ENCODE measurements at places on chromosomes 3 and 15. TPM values are rescaled to one million over a fixed set of nuclear protein-coding genes. Genes with fewer than 3 reads are reported as not detected.

GRCh38 chr3:113094337-113095221 is 103.8 kb downstream of the GTPBP8 start:
- H3K4me1 ChIP-seq = no peaks in the 10 kb centered on the region
- H3K36me3 ChIP-seq = no peaks in the 10 kb centered on the region
- no peak overlapping the region for H3K4me3 ChIP-seq
- H3K27ac ChIP-seq = no peak overlapping the region
- no peak for DNase-seq
- H3K27me3 ChIP-seq = no peaks in the 10 kb centered on the region

The PP2D1 gene
- total RNA-seq = not detected

DNA sequence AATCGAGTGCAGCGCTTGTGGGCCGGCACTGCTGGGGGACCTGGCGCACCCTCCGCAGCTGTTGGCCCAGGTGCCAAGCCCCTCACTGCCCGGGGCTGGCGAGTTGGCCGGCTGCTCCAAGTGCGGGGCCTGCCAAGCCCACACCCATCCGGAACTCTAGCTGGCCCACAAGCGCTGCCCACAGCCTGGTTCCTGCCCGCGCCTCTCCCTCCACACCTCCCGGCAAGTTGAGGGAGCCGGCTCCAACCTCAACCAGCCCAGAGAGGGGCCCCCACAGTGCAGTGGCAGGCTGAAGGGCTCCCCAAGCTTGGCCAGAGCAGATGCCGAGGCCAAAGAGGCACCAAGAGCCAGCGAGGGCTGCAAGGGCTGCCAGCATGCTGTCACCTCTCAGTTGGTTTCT is 73.4 kb downstream of the PLXNA1 start:
- H3K36me3 ChIP-seq = no peaks in the 10 kb centered on the region
- H3K27me3 ChIP-seq = no peaks in the 10 kb centered on the region
- DNase-seq = no peak
- no peak overlapping the region for H3K27ac ChIP-seq

- no peak overlapping the region for H3K27ac ChIP-seq
- no peak for DNase-seq
- no peaks in the 10 kb centered on the region for H3K36me3 ChIP-seq
- peaks cover 2% of the 10 kb centered on the region for H3K27me3 ChIP-seq
Measured at GRCh38 chr3:87949189-87949878, 109.5 kb downstream of the CGGBP1 start.

DNA sequence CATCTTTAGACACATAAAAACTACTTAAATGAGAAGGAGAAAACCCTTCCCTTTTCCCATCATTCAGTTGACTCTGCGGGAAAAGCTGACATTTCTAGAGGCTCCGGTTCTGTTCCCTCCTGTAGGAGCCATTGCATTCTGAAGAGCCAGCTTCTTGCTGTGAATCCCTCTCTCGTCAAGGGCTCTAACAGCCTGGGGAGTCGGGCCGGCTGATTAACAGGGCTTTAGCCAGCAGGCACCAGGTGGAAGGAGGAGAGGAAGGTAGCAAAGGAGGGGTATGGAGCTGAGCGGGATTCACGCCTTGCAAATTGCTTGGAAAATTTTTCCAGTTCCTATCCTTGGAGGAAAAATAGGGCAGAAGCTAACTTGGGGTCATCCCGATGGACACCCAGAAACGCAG is 108.3 kb upstream of the UBE2E1 start:
- H3K4me3 ChIP-seq = no peak overlapping the region
- no peak for DNase-seq
- H3K27ac ChIP-seq = no peak overlapping the region
- no peaks in the 10 kb centered on the region for H3K4me1 ChIP-seq

The AADACL2 gene
- not detected for total RNA-seq

The GOLGA6B gene
- total RNA-seq = not detected

The IL17RD gene
- not detected for total RNA-seq

The MITF gene
- not detected for total RNA-seq

GRCh38 chr3:98897701-98898100 is 3.8 kb downstream of the DCBLD2 start:
- no peak overlapping the region for H3K27ac ChIP-seq
- H3K4me3 ChIP-seq = no peak overlapping the region
- H3K36me3 ChIP-seq = no peaks in the 10 kb centered on the region
- no peaks in the 10 kb centered on the region for H3K27me3 ChIP-seq

GRCh38 chr3:184002469-184002868 is 15.2 kb downstream of the ABCC5 start:
- peaks cover 5% of the 10 kb centered on the region for H3K4me1 ChIP-seq
- H3K4me3 ChIP-seq = no peak overlapping the region
- H3K36me3 ChIP-seq = no peaks in the 10 kb centered on the region
- no peak for DNase-seq
- no peak overlapping the region for H3K27ac ChIP-seq

DNA sequence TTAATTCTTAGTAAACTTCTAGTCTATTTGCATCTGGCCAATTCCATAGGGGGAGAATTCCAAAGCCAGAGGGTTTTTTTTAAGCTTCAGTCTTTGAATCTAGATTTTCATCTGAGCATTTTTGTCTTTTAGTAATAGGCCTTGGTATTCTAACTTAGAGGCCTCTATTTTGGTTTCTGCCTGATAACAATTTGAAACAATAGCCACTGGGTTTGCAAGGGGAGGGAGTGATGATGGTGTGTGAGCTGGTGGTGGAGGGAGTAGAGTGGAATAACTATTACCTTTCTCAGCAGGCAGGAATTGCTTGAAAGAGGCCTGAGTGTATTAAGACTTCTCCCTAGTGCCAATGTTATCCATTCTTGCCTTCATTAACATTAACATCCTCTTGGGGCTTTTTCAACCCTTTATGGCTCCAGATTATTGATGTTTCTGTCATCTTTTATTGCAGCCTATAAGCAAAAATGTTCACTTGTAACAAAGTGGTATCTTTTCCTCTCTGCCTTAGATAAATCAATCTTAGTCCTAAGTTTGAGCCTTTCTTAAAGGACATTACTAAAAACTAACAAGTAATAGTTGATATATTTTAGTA is 26.5 kb upstream of the TCF12 start:
- H3K27me3 ChIP-seq = no peaks in the 10 kb centered on the region
- no peaks in the 10 kb centered on the region for H3K36me3 ChIP-seq
- H3K4me3 ChIP-seq = no peak overlapping the region
- DNase-seq = no peak
- peaks cover 9% of the 10 kb centered on the region for H3K4me1 ChIP-seq

- DNase-seq = no peak
- H3K4me1 ChIP-seq = no peaks in the 10 kb centered on the region
- no peaks in the 10 kb centered on the region for H3K36me3 ChIP-seq
- no peak overlapping the region for H3K4me3 ChIP-seq
- H3K27ac ChIP-seq = no peak overlapping the region
- H3K27me3 ChIP-seq = no peaks in the 10 kb centered on the region
Measured at GRCh38 chr3:4629095-4630007, 136.2 kb downstream of the ITPR1 start.

DNA sequence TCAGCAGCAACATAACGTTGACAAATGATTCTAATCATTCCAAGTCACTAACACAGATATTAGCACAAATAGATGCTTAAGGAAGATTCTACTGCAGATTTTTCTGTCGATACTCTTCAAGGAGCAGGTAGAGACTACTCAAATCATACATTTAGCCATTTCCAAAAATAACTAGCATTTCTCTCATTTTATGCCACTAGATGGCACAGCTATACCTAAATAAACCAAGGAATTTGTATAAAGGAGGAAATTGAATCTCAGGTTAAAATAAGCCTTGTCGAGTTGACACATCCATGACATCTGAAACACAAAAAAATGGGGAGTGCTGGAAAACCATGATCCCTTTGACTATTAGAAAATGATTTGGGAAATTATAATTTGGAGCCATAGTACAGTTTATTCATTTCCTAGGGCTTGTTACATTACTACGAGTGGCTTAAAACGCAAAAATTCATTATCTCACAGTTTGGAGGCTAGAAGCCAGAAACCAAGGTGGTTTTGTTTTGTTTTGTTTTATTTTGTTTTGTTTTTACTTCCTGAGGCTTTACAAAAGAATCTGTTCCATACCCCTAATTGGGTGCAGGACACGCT is 59.5 kb upstream of the STRIT1 start:
- no peaks in the 10 kb centered on the region for H3K27me3 ChIP-seq

DNA sequence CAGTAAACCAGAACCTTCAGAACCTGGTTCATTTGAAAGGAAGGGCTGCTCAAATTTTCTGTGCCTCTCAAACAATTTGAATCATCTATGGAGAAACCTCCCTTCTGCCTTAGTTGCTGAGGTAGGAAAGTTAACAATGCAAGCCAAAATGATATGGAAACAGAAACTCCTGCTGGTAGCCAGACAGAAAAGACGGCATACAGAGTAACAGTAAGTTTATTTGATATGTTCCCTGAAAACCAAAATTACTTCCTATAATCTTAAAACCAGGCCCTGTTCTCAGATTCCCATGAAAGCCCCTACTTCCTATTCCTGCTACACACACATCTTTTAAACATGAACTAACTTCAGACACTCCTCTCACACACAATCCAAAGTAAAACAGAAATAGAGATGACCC is 86.2 kb downstream of the TBC1D5 start:
- H3K27me3 ChIP-seq = no peaks in the 10 kb centered on the region
- DNase-seq = no peak
- no peaks in the 10 kb centered on the region for H3K36me3 ChIP-seq
- no peaks in the 10 kb centered on the region for H3K4me1 ChIP-seq

The ZNF662 gene
- total RNA-seq = 2.5 TPM

The MESP2 gene
- total RNA-seq = not detected

The THAP10 gene
- total RNA-seq = not detected

The REC114 gene
- not detected for total RNA-seq

The DNAH1 gene
- 49.7 TPM for total RNA-seq

DNA sequence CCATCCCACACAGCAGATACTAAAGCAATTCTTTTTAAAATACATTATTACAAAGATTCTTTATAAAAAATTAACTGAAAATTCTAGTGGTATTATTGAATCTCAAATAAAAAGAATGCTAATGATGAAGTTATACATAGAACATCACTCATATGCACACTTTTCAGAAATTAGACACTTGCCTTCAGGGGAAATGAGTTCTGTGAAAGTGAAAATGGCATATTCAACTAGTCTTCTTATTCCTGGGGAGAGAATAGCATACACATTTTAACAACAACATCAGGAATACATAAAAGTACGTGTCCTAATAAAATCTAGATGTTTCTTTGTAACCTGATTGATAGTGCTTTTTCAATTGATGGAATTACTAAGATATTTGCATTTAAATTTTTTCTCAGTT is 36.8 kb upstream of the DHX36 start:
- H3K36me3 ChIP-seq = no peaks in the 10 kb centered on the region
- H3K4me3 ChIP-seq = no peak overlapping the region
- H3K27ac ChIP-seq = no peak overlapping the region
- DNase-seq = no peak
- H3K4me1 ChIP-seq = no peaks in the 10 kb centered on the region

The PLAAT1 gene
- not detected for total RNA-seq

GRCh38 chr3:9403463-9403862 is 6.0 kb downstream of the SETD5 start:
- H3K27ac ChIP-seq = no peak overlapping the region
- H3K27me3 ChIP-seq = no peaks in the 10 kb centered on the region
- DNase-seq = no peak
- H3K36me3 ChIP-seq = no peaks in the 10 kb centered on the region
- H3K4me3 ChIP-seq = no peak overlapping the region
- H3K4me1 ChIP-seq = peaks cover 33% of the 10 kb centered on the region

DNA sequence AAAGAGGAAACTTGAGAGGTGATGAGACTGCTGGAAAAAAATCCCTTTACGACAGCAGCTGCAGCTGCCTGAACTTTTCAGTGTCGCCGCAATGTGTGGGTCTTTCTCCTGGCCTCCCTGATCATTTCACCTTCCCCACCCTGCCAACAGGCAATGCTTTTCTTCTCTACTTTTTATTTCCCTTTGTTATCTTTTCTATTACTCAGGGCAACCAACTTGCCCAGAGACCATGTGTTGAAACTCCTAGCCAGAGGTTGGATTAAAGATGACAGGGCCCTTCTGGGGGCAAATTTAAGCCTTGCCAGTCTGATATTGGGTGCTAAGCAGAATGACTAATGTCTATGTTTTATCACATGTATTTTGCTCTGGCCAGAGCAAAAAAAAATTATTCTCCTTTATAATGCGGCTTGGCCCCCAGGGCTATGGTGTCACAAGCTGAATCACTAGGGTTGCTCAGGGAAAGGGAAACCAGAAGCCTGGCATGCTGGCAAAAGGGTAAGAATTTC is 51.5 kb upstream of the CFAP20DC start:
- H3K4me1 ChIP-seq = no peaks in the 10 kb centered on the region
- H3K27ac ChIP-seq = no peak overlapping the region
- no peak overlapping the region for H3K4me3 ChIP-seq
- H3K27me3 ChIP-seq = no peaks in the 10 kb centered on the region

DNA sequence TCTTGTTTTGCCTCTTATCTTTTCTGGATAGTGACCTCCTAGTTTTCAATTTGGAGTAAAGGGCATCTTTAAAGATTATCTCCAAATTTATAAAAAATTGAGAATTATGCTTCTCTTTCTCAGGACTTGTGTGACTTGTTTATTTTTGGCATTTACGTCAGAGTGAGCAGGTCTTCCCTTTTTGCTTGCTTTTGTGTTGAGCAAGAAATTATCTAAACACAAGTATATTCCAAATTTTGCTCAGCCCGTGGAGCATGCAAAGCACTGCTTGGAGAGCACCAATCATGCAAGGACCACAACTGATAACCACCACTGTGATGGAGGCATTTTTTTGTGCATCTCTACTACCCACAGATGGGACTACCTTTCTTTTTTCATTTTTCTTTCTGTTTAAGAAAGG is 7.1 kb downstream of the SLC25A26 start:
- DNase-seq = no peak
- no peak overlapping the region for H3K4me3 ChIP-seq
- peaks cover 11% of the 10 kb centered on the region for H3K36me3 ChIP-seq
- H3K27me3 ChIP-seq = no peaks in the 10 kb centered on the region
- no peaks in the 10 kb centered on the region for H3K4me1 ChIP-seq
- no peak overlapping the region for H3K27ac ChIP-seq

DNA sequence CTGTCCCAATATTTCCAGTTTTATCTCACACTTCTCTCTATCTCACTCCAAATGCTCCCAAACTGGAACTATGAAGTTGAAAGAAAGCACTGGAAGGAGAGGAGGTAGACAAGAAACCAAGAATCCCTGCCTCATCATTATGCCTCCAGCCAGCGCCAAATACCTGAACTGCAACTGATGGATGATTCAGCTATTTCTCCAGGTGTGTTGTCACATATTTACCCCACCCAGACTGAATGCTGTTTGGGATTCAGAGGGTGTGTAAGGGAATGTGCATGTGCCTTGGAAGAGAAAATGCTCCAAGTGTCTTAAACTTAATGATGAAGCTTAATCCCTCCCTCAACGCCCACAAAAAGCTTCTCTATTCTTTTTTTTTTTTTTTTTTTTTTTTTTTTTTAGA is 269.5 kb upstream of the ATP11B start:
- H3K4me3 ChIP-seq = no peak overlapping the region
- no peaks in the 10 kb centered on the region for H3K27me3 ChIP-seq
- DNase-seq = no peak

The MAGI1 gene
- total RNA-seq = not detected

GRCh38 chr15:80331886-80332406 is 72.2 kb upstream of the ARNT2 start:
- H3K4me1 ChIP-seq = no peaks in the 10 kb centered on the region
- H3K4me3 ChIP-seq = no peak overlapping the region
- H3K27ac ChIP-seq = no peak overlapping the region
- no peaks in the 10 kb centered on the region for H3K36me3 ChIP-seq
- peaks cover 3% of the 10 kb centered on the region for H3K27me3 ChIP-seq

GRCh38 chr3:55641964-55642363 is 154.9 kb upstream of the WNT5A start:
- no peaks in the 10 kb centered on the region for H3K4me1 ChIP-seq
- no peak overlapping the region for H3K27ac ChIP-seq
- H3K4me3 ChIP-seq = no peak overlapping the region
- no peak for DNase-seq
- no peaks in the 10 kb centered on the region for H3K27me3 ChIP-seq

Measured in CD4-positive, alpha-beta T cell (primary cell).